ENCODE measurements at places on chromosomes 4 and X. TPM values are rescaled to one million over a fixed set of nuclear protein-coding genes. Genes with fewer than 3 reads are reported as not detected.

SULT1E1 gene
- not detected for total RNA-seq

DNA sequence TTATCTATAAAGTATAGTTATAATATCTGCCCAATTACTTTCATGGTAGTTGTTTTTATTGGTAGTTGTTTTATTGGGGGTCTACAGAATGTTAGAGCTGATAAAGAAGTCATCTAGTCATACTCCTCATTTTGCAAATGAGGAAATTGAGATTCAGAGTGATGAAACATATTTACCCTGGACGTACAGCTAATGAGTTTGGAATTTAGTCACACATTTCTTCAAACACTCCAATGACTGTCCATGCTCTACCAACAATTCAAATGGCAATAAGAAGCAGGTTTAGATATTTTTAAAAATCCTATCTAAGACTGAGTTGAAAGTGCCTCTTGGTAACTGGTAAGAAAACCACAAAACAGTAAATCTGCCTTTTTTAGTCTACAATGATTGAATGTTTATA is 98.2 kb downstream of the MAGEC1 start:
- H3K4me3 ChIP-seq: no peak overlapping the region
- DNase-seq: no peak
- no peaks in the 10 kb centered on the region for H3K36me3 ChIP-seq

TMEM144 gene
- total RNA-seq: 0.29 TPM

DNA sequence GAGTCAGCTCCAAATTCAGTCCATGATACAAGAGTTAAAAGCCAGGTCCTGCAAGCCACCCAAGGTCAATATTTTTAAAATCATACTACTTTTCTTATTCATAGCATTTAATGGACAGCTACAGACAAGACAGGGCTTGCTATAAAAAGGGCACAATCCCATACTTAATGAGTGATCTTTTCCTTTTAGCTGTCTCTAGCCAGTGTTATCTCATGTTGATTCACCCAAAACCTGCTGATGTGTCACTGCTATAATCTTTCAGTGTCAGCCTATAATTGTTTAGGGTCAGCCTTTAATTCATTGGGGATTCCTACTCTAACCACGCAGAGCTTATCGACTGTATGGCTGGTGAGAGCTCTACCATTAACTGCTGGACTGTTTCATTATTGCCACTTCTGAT is 51.2 kb upstream of the HCCS start:
- H3K4me3 ChIP-seq: no peak overlapping the region
- no peak overlapping the region for H3K27ac ChIP-seq
- DNase-seq: no peak
- H3K4me1 ChIP-seq: no peaks in the 10 kb centered on the region
- H3K27me3 ChIP-seq: no peaks in the 10 kb centered on the region

DNA sequence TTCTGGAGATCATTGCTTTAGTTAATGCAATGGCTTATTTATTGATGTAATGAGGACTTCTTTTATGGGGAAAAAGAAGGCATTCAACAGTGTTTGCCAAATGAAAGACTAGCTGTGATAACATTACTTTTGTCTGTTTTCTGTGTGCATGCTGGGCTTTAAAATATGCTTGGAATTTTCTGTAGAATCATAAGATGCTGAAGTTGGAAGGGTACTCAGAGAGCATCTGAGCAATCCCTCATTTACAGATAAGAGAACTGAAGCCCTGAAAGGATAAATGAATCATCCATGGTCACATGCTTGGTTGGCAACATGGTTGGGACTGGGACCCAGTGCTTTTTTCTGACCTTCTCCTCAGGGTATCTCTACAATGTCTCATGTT is 31.4 kb upstream of the PITX2 start:
- H3K27me3 ChIP-seq: peaks cover 4% of the 10 kb centered on the region
- DNase-seq: no peak
- H3K4me3 ChIP-seq: no peak overlapping the region
- H3K27ac ChIP-seq: no peak overlapping the region
- H3K4me1 ChIP-seq: no peaks in the 10 kb centered on the region

PORCN gene
- total RNA-seq: 7.7 TPM

DNA sequence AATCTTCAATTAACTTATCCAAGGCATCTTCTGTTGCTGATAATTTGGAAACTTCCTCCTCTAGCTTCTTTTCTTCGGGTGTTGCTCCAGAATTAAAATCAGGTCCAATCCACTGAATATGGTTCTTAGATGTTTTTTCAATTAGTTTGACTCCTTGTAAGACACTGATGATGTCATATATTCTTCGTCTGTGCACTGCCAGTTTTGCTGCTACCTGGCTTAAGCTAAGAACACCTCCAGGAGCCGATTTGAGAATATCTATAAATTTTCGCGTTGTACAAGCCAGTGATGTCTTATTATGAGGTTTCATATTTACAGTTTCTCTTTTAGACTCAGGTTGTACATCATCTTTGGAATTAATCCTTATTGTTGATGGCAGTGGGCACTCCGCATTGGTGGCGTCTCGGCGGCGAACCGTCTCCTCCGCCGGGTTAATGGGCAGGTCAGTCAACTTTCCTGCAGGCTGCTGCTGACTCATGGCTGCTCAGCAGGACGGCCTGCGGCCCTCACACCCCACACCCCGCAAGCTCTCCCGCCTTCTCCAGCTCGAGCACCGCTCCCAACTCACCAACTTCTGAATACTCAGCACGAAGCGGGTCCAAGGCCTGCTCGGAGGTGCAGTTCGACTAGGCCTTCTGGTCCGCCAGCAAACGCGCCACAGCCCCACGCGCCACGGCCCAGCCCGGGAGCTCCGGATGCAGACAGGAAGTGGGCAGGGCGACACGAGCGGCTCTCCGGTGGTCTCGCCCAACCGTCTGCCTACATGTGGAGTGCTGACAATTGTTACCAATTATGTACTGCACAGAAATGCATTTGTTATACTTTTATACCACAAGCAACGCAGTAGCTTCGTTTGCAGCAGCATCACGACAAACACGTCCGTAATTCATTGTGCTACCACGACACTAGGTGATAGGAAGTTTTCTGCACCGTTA is 49.2 kb upstream of the FHL1 start:
- no peaks in the 10 kb centered on the region for H3K36me3 ChIP-seq
- no peak for DNase-seq
- H3K27me3 ChIP-seq: no peaks in the 10 kb centered on the region
- H3K4me1 ChIP-seq: no peaks in the 10 kb centered on the region
- H3K27ac ChIP-seq: no peak overlapping the region

SSX2 gene
- not detected for total RNA-seq

- no peak overlapping the region for H3K4me3 ChIP-seq
- H3K27me3 ChIP-seq: peaks cover 2% of the 10 kb centered on the region
- no peaks in the 10 kb centered on the region for H3K4me1 ChIP-seq
- H3K36me3 ChIP-seq: no peaks in the 10 kb centered on the region
Measured at GRCh38 chr4:138702190-138702824, 313.3 kb upstream of the NOCT start.

DNA sequence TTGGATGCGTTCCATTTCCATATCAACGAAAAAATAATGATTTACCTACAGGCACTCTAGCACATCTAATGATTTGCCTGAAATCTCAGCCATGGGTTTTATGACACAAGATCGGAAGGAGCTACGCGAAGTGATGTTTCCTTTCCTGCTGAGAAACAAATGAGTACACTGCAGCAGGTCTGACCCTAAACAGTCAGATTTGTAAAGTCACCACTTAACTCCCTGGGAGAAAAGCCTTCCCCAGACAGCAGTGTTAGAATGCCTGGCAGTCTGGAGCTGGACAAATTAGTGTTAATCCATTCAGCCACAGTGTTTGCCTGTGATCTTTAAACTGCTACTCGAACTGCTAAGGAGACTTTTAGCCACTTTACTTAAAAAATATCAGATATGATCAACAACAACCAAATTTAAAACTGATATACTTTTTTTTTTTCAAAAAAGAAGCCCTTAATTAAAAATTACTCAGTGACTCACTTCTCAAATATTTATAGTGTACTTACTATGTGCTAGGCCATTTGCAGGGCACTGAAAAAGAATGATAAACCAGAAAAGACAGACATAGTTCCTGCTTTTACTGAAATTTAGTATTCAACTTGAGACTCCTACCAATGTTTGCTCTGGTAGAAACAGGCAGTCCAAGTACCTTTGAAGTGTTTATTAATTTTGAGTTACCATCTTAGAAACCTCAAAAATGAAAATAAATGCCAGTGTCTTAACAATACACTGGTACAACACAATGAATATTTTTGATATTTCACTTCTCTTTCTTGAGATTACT is 104.5 kb downstream of the SHISA3 start:
- H3K27me3 ChIP-seq: no peaks in the 10 kb centered on the region
- H3K36me3 ChIP-seq: peaks cover 36% of the 10 kb centered on the region
- no peak overlapping the region for H3K4me3 ChIP-seq
- no peaks in the 10 kb centered on the region for H3K4me1 ChIP-seq

DNA sequence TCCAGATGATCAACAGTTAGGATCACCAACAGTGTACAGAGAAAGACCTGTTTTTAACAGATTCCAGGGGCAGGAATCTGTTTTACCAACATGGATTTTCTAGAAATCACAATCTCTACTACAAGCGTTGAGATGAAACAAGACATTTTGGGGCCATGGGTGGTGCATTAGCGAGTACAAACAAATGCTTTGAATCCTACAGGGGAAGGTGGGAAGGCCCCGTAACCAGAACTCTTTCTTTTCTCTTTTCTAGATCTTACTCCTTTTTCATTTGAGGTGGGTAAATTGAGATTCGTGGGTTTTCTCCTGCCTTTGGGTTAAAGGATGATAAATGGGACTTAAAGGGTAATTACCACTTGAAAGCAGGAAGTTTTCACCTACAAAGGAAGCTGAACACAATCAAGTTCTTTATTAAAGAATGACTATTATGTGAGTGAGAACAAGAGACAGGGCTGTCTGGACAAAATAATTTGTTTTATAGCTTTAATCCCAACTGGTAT is 189.9 kb upstream of the ANXA3 start:
- H3K27ac ChIP-seq: no peak overlapping the region
- peaks cover 5% of the 10 kb centered on the region for H3K27me3 ChIP-seq
- no peaks in the 10 kb centered on the region for H3K36me3 ChIP-seq

DNA sequence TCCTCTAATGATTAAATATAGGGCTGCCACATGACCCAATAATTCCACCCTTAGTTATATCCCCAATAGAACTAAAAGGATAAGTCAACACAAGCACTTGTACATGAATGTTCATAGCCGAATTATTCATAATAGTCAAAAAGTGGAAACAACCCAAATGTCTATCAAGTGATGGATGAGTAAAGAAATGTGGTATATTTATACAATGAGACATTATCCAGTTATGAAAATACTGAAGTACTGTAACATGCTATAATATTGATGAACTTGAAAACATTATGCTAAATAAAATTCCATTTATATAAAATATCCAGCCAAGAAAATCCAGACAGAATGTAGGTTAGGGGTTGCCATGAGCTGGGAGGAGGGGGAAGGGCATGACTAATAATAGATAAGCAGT is 436.7 kb upstream of the AADAT start:
- H3K4me1 ChIP-seq: no peaks in the 10 kb centered on the region

GRCh38 chr4:28082686-28083390 is 1222.2 kb downstream of the STIM2 start:
- H3K4me1 ChIP-seq: no peaks in the 10 kb centered on the region
- no peak for DNase-seq
- no peak overlapping the region for H3K27ac ChIP-seq

DNA sequence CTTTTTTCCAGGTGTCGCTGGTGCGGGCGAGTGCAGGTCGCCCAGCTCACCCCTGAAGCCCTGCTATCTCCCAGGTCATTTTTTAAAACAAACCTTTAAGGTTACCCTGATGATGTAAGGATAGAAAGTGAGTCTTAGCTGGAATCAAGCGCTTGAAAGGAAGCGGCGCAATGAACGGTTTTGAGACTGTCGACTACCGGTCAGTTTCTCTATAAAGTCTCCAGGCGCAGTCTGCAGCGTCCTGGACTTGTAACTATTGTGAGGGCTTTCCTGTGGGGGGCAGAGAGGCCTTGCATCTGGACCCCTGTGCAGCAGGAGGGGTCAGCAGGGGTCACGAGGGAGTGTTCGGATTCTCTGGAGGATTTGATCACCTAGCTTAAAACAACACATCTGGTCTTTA is 1.6 kb downstream of the KIT start:
- no peaks in the 10 kb centered on the region for H3K36me3 ChIP-seq
- no peak overlapping the region for H3K27ac ChIP-seq
- peak overlapping the region; percentile 68 for H3K4me3 ChIP-seq
- H3K27me3 ChIP-seq: peaks cover 56% of the 10 kb centered on the region
- no peak for DNase-seq

GRCh38 chr4:38034986-38035882 is 75.0 kb downstream of the PTTG2 start:
- H3K27me3 ChIP-seq: no peaks in the 10 kb centered on the region
- no peak overlapping the region for H3K4me3 ChIP-seq
- H3K4me1 ChIP-seq: no peaks in the 10 kb centered on the region

- H3K36me3 ChIP-seq: no peaks in the 10 kb centered on the region
- H3K4me1 ChIP-seq: peaks cover 3% of the 10 kb centered on the region
- H3K27ac ChIP-seq: no peak overlapping the region
- no peaks in the 10 kb centered on the region for H3K27me3 ChIP-seq
- no peak overlapping the region for H3K4me3 ChIP-seq
Measured at GRCh38 chrX:72176981-72177380, 4.6 kb upstream of the PIN4 start.
